ENCODE measurements at places on chromosomes 6 and 20.

DNA sequence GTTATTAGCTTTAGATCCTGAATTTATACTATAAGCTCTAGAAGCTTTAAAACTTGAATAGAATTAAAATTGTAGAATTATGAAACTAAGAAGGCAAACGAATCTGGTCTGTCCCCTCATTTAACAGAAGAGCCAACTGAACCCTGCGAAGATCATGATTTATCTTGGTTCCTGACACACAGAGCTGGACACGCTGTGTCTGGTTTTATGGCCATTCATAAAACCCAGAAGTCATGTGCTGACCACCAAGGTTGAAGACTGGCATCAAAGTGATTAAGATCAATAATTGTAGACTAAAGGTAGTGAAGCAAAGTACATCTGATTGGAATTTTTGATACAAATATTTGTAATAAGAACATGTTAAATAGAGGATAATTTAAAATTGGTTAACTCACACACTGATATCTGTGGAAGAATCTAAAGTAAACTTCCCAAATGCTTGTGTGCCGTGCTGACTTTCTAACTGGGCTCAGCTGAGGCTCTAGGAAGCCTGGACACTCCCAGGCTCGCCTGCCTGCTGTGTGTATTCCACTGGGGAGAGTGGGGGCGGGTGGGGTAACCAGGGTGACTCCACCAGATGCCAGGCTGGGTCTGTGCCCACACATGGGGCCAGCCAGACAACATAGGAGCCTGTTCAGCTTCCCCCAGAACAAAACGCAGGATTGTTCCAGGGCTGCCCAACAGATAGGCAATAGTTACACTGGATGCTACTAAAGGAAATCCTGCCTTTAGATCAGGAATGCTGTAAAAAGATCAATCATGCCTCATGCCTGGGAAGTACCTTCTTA is 42.1 kb upstream of the SLC22A3 start:
- no peak for DNase-seq

GRCh38 chr6:45707176-45707575 is 308.5 kb downstream of the CLIC5 start:
- no peak for DNase-seq

DNA sequence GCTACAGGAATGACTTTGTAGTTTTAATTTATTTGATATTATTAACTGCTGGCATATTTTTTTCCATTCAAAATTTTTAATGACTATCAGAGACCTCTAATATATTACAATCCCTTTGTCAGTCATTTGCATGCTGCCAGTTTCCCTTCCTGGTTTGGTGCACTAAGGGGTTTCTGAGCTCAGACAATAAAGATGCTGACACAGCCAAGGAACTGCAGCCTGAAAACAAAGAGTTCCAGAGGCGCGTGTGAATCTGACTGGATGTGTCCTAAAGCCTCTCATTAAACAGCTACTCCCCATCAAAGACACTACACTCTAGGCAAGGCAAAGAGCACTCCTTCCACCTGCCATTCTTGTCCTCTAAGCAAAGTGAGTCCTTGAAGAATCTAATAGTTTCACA is 116.8 kb upstream of the DST start:
- DNase-seq: no peak

GRCh38 chr6:95614094-95614493 is 36.8 kb downstream of the MANEA start:
- DNase-seq: no peak

DNA sequence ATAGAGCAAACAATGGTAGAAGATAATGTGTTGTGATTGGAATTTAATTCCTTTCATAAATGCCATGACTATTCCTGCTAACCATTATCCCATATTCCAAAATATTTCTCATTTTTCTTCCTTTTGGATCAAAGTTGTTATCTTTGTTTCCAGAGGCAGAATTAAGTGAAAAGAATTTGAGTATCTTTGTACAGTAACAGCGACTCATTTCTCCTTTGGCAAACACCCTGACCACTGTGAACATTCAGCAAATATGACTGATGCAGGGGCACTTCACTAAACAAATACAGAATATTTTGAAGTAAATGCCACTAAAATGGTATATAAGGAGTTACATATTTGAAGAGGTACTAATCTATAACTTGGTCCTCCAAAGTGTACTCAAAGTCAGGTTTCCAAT is 105.0 kb upstream of the LAMP5 start:
- no peak for DNase-seq

DNA sequence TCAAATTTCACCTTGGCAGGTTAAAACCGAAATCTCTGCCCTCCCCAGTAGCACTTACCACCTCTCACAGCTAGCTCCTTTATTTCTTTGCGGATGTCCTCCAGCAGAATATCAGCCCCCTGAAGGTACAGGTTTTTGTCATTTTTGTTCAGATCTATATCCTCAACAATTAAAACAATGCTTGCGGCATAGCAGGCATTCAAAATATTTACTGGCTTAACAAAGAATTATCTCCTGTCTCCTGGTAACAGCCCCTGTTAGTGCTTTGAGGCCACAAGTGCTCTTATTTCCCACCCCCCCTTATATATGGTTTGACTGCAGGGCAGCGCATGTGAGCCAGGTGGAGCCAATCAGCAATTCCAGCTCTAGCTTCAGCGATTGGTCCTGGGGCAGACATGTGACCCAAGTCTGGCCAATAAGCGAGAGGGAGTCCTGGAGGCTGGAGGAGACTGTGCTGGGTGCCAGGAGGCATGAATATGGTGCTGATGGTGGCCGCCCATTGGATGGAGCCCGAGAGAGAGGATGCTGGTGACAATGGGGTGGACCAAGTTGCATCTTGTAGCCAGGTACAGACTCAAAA is 21.0 kb downstream of the SULF2 start:
- DNase-seq: no peak

- DNase-seq: no peak
Measured at GRCh38 chr20:17759449-17759848, 59.7 kb downstream of the BANF2 start.
